ENCODE measurements at places on chromosomes 3 and 15.

DNA sequence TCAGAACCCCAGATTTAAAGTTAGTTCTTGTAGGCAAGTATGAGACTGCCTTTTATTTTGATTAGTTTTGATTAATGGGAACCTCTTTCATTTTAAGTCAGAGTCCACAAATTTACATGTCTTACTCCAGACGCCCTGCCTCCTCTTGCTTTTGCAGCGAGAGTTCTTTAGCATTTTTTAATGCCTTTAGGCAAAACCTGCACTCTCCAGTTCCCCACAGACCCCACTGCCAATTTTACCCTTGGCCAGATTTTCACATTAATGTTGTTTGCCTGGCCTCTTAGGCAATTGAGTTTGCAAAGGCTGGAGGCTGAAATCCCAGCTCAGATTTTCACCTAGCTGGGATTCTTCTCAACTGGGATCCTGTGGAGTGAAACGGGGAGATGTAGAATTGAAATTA lies 85.8 kb downstream of the GAP43 start:
- DNase-seq: no peak

DNA sequence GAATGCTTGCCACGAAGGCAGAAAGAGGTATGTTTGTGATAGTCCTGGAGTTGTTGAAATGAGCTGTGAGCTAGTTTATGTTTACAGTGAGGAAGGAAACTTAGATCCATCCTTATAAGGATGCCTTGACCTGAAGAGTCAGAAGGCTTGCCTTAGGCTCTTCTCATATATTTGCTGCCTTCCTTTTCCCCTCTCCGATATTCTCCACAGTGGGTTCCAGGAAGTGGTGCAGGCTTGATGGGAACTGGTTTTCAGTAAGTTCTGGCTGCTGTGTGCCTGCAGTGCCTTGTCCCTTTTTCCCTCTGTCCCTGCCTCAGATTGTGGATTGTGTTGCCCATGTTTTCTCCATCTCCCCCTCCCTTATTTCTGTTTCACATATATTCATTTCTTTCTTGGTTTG lies 287.3 kb upstream of the UBE2E1 start:
- no peak for DNase-seq

DNA sequence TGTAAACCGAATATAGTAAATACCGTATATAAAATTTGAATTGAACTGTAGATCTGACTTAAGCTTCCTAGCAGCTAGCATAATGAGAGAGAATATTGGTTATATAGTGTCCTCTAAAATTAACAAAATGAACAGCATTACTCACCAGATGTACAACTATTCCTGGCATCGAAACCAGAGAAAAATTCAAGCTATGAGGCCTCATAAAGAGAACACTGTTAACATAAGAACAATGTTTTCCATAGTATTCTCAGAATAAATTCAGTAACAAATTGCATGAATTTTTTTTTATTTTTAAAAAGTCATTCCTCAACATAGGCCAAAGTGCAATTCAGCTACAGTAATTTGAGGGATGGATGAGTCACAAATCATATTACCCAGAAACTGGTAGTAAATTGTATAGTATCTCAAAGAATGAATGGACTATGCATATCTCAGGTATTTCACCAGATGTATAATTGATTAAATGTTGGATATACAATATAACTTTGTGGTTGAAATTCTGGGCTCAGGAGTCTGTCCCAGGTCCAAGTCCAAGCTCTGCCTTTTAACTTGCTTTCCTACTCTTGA lies 5.0 kb downstream of the TMEM207 start:
- no peak for DNase-seq

GRCh38 chr3:135581806-135582205 lies 383.7 kb upstream of the PPP2R3A start:
- no peak for DNase-seq

- DNase-seq: no peak
Measured at GRCh38 chr3:55654123-55654760, 167.1 kb upstream of the WNT5A start.

DNA sequence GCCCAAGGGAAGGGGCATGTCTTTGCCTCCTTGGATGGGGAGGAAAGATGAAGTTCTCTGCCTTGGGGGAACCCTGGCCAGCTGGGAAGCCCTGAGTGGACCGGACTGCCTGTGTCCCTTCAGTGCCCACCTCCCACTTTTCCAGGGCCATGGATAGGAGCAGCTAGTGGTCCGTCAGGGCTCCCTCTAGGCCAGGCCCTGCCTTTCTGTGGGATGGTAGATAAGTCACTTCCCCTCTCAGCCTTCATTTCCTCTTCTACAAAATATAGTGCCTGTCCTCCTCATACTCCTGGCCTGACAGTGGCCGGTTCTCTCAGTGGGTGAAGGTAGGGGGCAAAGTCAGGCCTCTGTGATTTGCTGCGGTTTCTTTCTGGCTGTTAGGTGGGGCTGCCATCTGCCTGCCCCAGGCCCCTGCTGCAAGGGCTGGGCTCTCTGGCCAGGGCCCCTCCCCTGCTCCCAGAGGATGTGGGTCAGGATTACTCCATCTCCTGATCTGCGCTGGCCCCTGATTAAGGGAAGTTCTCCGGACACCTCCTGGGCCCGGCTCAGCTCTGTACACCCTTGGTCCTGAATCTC lies 1.4 kb downstream of the PLEKHO2 start:
- peak; percentile 37 for DNase-seq

DNA sequence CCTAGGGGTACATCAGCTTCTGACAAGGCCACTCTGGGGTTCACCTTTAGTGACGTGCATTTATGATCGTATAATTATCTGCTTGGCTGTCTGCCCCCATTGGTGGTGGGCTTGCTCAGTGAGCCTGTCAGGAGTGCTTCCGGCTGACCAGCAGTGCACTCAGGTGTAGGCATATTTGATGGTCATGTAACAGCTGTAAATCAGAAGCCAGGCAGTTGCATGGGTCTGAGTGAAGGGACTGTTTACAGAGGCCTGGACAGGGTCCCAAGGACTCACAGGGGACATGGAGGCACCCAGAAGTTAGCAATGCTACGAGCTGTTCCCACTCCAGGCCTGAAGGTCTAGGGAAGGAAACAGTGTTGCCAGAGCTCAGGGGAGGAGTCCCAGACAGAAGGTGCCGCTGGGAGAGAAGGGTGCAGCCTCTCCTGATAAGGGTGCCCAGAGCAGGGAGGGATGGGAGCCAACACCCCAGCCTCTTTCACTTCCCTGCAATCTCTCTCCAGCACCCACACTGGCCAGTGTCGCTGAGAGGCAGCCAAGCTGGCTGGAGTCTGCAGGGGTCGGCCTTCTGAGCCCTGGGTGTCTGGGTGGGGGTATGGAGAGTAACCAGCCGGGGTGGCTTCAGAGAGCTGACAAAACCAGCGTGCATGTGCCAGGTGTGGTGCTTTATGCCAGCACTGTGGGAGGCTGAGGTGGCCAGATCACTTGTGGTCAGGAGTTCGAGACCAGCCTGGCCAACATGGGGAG lies 61.3 kb upstream of the PRR23E start:
- DNase-seq: no peak

- peak; percentile 52 for DNase-seq
Measured at GRCh38 chr3:12458901-12459300, 25.4 kb upstream of the TSEN2 start.

GRCh38 chr3:149466192-149466591 lies 8.3 kb upstream of the TM4SF4 start:
- DNase-seq: no peak

GRCh38 chr15:62593681-62594399 lies 428.8 kb upstream of the C2CD4B start:
- peak; percentile 69 for DNase-seq

GRCh38 chr3:124126436-124127023 lies 134.6 kb upstream of the ROPN1 start:
- no peak for DNase-seq

DNA sequence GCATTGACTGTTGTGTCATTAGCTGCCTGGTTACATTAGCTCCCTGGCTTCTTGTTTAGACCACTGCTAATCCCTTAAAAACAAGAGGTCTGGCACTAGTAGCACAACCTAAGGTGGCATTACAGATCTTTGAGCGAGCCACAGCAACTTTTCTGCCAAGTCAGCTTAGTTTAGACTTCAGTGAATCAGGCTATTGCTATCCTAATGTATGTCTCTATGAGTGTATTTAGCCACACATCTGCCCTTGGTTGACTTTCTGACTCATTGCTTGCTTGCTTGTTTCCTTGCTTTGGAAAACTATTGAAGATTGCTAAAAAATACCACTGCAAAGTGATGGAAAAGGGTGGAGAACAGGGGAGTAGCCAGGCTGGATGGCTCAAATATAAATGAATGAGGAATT lies 50.2 kb downstream of the CHP1 start:
- no peak for DNase-seq

GRCh38 chr3:171974986-171975837 lies 64.2 kb upstream of the FNDC3B start:
- DNase-seq: peak; percentile 43

DNA sequence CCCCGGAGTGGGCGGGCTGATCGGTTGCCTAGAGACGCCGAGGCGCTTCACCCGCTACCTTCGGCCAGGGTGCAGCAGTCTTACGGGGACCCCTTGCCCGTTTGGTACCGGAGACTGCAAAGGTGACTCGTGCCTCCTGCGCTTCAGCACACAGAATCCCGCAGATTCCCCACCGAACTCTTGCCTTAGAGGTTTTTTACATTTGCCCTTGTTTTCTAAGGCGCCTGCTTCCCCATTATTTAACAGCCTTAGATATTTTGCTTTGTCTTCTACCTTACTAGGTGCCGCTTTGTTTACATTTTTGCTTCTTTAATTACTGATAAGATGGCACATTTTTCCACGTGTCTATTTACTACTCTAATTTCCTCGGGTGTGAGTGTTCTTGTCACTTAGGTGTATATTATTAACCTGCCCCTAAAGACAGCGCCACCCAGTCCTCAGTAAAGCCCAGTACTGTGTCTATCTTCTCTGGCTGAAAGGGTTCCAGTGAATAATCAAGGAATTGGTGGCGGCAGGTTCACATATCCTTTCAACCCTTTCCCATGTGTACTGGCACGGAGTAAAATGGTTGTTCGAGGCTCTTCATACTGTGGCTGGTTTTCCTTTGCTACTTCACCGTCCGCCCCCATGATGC lies 573 bp upstream of the CEP152 start:
- no peak for DNase-seq

DNA sequence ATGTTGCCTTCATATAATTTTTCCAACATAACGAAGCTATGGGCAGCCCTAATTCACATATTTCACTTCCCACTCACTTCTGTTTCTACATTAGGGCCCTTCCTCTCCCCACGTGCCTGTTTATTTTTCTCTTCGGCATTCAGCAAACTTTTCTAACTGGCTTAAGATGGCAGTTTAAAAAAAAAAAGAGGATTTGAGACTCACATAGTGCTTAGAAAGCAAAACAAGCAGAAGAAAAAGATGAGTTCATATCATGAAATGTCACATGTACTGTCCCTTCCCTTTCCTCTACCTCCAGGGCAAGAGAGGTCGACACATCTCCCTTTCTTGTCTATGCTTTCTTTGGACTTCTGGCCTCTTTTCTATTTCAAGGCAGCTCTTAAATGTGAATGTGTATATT lies 30.6 kb downstream of the SLC49A4 start:
- DNase-seq: peak; percentile 20

DNA sequence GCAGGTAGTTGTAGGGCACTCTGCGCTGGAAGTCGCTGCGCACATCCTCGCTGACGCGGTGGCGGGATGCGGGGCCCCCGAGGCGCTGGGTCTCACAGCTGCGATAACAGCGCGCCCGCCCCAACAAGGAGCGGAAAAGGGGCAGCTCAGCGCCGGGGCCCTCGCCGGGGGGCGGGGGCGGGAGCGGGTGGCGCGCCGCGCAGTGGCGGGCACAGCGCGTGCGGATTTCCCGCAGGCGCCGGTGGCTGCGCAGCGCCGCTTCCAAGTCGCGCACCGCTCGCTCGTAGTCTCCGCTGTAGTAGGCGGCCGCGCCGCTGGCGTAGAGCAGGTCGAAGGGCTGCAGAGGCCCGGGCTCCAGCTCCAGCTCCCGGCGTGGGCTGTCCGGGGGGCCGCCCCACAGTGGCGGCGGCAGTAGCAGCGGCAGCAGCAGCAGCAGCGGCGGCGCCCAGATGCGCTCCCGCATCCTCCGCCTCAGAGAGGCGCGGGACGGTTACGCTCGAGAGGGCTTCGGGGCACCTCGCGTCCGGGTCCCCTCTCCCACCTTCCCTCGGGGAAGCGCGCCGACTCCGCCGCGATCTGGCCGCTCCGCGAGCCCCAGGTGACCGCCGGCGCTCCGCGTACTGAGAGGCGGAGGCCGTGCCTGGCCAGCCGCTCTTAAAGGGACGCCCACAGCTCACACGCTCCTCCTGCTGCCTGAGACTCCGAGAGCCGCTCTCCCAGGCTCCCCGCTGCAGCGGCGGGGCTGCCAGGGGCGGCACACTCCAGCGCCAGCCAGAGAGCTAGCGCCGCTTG lies at the start of gene P3H2:
P3H2 (minus strand) TSS at position 629 of the 792 bp plus-strand sequence; CDS start at position 463, 166 bp downstream.
- DNase-seq: peak; percentile 92

GRCh38 chr3:188465311-188465710 lies 311.4 kb downstream of the LPP start:
- DNase-seq: no peak

DNA sequence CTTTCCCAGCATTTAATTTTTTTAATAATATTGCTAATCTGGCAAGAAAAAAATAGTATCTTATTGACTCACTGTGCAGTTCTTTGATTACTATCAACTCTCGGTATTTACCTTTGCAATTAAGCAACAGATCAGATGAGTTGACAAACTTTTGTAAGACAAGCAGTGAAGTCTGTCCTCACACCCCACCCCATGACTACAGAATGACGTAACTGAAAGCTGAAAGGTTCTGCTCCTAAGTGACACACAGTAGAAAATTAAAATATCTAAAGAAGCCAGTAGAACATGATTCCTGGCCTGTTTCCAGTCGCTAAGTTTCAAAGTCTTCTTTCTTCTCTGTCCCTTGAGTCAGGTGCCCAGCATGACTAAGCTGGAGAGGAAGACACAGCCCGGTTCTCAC lies 135.5 kb downstream of the STT3B start:
- DNase-seq: no peak

DNA sequence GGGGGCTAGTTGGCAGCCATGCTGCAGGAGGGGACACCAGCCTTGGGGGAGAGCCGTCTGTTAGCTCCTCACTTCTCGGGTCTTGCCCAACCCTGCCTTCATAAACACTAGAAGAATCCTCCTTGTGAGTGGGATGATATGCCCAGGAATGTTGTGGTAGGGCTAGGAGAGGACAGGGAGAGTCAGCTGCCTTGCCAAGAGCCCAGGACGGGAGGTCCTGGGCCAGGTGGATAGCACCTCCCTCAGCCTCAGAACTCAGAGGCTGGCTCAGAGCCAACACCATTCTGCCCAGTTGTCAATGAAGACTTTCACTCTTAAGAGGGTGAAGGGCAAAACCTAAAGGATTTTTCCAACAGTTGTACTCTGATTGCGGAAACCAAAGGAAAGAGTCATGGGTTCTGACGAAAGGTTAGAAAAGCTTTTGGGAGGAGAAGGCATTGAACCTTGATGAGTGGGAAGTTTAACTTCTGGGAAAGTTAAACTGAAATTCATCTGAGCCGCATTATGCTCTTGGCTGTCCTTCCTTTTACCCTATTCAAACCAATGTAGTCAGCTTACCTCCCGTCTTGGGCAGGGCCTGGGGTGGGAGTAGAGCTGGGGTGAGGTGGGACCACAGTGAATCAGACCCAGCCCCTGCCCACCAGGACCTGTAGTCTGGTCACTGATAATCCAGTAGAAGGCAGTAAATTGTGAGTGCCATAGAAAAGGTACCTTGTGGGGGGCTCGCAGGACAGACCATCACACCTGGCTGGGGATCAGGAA lies 81.9 kb downstream of the FAM43A start:
- no peak for DNase-seq

- DNase-seq: no peak
Measured at GRCh38 chr3:143901105-143901504, 52.8 kb upstream of the SLC9A9 start.
